ENCODE measurements at places on chromosomes 7 and 10. TPM values are rescaled to one million over a fixed set of nuclear protein-coding genes. Genes with fewer than 3 reads are reported as not detected.

CLDN4 gene
- total RNA-seq = 2.6 TPM

DMBT1 gene
- under 0.01 TPM for total RNA-seq

PRSS2 gene
- not detected for total RNA-seq

UPK3B gene
- total RNA-seq = not detected
